ENCODE measurements at places on chromosomes 6 and 20.

DNA sequence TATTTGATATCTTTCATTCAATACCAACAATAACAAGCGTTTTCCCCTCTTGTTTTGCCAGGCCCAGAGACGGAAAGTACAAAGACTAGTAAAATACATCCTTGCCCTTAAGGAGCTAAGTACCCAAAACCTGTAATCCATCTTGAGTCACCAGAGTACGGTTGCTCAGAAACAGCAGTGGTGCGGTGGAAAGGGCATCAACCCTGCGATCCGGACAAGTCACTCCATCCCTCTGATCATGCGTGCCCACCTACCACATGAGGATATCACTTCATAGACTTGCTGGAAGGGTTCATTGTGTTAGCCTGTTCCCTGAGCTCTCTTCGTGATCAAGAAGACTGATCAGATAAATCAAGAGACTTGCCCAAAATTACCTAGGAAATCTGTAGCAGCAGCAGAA is 1.9 kb downstream of the TOMM34 start:
- DNase-seq: no peak

- DNase-seq: no peak
Observed at GRCh38 chr6:133326584-133326983, 85.4 kb downstream of the EYA4 start.

DNA sequence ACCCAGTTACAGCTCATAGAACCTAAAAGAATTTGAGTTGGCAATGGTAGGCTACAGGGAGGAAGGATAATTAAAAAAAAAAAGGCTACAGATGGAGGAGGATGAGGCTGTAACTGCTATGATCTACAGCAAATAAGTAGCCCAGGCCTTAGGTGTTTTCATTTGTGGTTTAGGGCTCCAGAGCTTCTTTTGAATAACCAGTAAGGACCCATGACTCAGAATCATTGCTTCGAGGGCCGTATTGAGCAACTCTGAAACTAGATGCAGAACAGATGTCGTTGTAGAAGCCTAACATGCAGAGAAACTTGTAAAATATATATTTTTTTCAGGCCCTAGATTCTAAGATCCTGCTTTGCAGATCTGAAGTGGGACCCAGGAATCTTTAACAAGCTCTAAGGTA is 19.0 kb upstream of the ASIP start:
- peak; percentile 98 for DNase-seq

- DNase-seq: peak; percentile 91
Observed at GRCh38 chr6:134678436-134678889, 271.4 kb downstream of the ALDH8A1 start.

DNA sequence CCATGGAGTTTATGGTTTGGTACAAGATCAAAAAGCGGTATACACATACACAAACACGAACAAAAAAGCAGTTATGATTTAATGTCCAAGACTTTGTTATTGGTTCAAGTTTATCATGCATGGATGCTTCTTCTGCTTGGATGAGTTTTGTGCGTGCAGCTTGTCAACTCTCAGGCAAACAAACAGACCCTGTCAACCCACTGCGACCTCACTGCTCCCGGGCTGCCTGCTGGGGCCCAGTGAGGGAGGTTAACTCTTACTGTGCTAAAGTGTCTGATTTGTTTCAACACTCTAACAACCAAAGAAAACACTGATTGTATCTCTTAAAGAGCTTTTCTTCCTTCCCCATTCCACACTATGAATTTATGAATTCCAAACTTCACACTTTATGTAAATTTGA is 26.8 kb upstream of the DDR1 start:
- DNase-seq: no peak

GRCh38 chr20:8646033-8646441 is 422.9 kb upstream of the PLCB4 start:
- peak; percentile 73 for DNase-seq

- no peak for DNase-seq
Observed at GRCh38 chr6:111471533-111471932, 11.5 kb downstream of the REV3L start.

- no peak for DNase-seq
Observed at GRCh38 chr6:150286912-150287311, 81.9 kb upstream of the IYD start.

- DNase-seq: no peak
Observed at GRCh38 chr6:31332637-31333602, 24.1 kb downstream of the HLA-B start.

GRCh38 chr6:13635948-13636658 is 21.0 kb downstream of the NOL7 start:
- no peak for DNase-seq

GRCh38 chr6:152018876-152019275 is 211.4 kb downstream of the ESR1 start:
- DNase-seq: no peak

DNA sequence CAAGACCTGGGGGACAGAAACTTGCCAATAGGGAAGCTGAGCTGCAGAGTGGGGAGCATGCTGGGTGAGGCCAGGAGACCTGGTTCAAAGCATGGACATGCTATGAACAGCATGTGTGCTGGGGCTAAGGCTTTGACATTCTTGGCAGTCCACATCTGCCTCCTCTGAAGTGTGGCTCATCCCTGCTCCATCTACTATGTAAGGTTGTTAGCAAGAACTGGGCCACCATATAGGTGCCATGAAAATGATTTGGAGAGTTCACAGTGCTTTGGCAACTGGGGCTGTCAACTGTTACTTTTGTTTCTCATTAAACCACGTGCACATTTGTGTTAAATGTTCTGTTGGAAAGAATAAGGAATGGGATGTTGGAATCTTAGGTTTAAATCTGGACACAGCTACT is 311.1 kb downstream of the CDC5L start:
- DNase-seq: no peak

DNA sequence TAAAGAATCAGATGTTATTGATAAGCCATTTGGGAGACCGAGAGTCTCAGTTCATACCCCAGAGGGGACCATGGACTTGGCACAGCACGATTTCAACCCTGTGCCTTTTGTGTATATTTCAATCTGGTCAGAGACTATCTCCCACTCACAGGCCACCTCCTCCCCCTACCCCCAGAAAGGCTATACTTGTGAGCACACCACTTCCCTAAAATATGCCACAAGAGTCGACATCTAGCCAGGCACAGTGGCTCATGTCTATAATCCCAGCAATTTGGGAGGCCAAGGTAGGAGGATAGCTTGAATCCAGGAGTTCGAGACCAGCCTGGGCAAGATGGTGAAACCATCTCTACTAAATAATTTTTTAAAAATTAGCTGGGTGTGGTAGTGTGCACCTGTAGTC is 13.6 kb upstream of the TCF15 start:
- no peak for DNase-seq

- no peak for DNase-seq
Observed at GRCh38 chr6:156822747-156823206, 45.6 kb downstream of the ARID1B start.

DNA sequence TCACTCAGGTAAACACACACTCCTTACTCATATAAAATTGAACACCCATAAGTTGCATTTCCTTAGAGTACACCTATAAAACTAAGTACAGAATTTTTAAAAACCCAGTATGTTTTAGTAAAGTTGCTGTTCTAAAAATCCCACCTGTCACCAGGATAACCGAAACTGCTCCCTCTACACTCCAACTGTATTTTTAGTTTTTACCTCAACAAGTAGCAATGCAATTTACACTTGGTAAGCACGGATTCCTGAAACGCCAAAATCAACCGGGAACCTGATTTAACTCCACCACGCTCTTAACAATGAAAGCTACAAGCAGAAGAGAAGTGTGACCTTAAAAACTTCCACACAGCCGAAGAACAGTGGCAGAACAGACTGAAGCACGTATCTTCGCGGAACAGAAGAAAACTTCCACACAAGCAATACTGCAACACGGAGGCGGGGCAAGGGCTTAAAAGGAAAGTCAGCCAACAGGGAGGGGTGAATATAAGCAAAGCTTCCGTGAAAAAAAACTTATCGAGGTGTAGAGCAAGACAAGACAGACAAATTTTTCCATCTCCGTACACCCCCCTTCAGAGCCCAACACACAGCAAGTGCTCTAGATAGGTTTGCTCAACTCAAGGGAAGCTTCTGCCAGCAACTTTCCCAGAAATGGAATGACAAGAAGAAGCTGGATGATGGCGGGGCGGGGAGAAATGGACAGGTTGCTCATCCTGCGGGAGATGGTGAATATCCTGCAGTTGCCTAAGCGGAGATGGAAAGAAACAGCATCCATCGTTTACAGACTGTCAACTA is 1.4 kb downstream of the STAU1 start:
- DNase-seq: peak; percentile 25

DNA sequence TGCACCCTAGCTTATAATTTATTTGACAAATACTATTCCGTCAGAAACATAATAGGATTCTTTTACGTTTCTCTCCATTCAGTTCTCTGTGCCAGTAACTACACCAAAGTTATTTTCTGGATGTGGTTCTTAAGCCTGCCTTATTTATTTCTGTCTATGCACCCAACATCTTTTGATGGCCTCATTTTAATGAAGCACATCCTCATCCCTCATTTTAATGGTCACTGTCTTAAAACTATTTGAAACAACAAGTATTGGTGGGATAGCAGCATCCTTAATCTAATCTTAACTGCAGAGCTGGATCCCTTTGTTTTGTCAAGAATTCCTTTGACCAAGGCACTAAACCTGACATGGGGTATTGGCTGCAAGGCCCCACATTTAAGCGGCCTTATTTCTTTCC is 11.0 kb downstream of the FAM135A start:
- no peak for DNase-seq

- DNase-seq: no peak
Observed at GRCh38 chr6:68447112-68447511, 188.0 kb upstream of the ADGRB3 start.

- DNase-seq: no peak
Observed at GRCh38 chr6:82337688-82338257, 25.8 kb upstream of the TPBG start.

DNA sequence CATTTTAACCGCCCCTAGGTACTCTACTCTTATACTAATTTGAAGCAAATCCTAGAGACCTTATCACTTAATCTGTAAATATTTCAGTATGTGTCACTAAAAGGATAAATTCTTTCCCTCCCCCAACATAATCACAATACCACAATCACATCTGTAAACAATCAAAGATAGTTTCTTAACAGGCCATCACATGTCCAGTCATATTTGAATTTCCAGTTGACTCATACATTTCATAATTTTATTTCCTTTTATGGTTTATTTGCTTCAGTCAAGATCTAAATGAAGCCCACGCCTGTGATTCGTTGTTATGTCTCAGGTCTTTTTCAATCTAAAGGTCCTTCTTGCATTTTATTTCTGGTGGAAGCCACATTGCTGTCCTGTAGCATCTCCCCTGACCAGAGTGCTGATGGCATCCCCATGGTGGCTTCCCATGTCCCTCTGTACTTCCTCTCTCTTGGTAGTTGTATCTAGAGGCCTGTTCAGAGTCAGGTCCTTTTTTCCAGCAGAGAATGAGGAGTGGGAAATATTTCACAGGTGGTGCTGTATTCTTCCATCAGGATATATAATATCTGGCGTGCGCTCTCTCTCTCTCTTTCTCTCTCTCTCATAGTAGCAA is 128.6 kb upstream of the SLC22A23 start:
- peak; percentile 92 for DNase-seq

GRCh38 chr6:56244528-56245253 is 2.7 kb downstream of the COL21A1 start:
- no peak for DNase-seq

DNA sequence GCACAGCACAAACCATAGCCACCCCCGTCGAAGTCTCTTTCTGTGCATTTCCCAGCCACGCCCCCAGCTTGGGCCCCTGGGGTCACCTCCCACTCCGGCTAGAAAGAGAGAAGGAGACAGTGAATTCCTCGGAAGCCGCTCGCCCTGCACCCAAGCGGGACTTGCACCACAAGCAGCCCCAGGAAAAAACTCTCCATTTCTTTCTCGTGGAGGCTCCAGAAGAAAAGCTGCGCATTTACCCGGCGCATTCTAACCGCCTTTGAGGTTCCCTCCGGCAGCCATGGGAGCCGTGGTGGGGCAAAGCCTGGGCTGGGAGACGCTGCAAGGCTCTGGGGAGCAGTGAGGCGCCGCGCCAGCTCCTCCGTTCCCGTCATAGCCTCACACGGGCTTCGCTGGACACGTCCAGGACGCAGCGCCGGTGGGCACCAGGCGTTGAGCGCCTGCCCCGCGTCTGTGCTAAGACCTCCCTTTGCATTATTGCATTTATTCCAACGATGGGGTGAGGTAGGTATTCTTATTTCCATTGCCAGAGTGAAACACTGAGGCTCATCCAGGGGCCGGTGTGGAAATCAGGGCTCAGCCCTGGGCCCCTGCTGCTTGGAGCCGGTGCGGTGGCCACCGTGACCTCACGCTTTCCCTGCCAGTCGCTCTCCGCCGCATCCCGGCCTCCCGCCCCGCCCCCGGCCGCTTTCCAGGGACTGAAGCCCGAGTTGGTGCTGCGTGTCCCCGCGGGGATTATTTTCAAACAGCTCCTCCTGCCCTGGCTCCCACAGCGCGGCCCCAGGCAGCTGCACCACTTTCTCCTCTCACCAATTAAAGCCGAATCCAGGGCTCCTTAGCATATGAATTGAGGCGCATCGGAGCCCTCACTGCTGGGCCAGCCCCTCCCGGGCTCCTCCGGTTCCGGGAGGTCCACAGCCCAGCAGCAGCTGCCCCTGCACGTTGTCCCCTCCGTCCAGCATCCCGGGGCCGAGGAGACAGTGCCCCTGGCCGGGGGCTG is 148.3 kb upstream of the AFDN start:
- no peak for DNase-seq

- DNase-seq: no peak
Observed at GRCh38 chr6:164183556-164184123, 769.1 kb downstream of the QKI start.

GRCh38 chr6:113377362-113377942 is 479.7 kb upstream of the MARCKS start:
- no peak for DNase-seq

DNA sequence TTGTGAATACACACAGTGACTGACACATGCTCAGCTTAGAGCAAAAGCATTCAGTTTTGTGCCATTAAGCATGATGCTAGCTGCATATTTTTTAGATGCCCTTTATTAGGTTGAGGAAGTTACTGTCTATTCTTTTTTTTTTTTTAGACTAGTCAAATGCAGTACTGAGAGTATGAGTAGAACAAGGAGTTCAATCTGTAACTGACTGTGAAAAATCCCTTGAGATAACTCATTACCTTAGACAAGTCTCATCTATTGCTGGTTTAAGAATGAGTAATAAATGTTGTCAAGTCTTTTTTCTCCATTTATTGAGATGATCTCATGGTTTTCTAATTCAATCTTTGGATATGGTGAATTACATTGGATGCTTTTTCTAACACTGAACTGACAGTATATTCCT is 23.2 kb downstream of the AHI1 start:
- DNase-seq: peak; percentile 33

- DNase-seq: no peak
Observed at GRCh38 chr20:58310291-58310782, 822 bp downstream of the RAB22A start.

GRCh38 chr6:26657256-26657655 is 2.3 kb downstream of the ZNF322 start:
- DNase-seq: no peak

- DNase-seq: peak; percentile 54
Observed at GRCh38 chr20:43584448-43585136, 6.1 kb upstream of the IFT52 start.

DNA sequence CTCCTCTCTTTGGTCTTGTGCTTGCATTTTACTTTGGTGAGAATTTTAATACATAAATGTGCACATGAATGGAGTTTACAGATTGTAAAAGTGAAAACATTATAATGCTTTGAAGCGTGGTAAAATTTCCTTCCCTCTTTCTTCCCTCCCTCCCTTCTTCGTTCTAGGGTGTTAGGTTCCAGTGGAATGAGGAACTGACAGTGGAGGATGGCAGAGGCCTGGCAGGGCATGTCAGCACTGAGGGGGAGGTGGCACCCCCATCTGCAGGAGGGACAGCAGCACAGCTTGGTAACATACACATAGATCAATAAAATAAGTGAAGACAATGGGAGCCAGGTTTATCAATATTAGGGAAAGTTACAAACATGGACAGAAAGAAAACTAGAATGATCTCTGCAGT is 47.5 kb downstream of the RNASET2 start:
- no peak for DNase-seq

Data from fibroblast of skin of abdomen (primary cell).